ENCODE measurements at places on chromosomes 11 and 22. TPM values are rescaled to one million over a fixed set of nuclear protein-coding genes. Genes with fewer than 3 reads are reported as not detected.
A peak's percentile ranks its signal among the peaks of the same experiment; 100 is the strongest.

DNA sequence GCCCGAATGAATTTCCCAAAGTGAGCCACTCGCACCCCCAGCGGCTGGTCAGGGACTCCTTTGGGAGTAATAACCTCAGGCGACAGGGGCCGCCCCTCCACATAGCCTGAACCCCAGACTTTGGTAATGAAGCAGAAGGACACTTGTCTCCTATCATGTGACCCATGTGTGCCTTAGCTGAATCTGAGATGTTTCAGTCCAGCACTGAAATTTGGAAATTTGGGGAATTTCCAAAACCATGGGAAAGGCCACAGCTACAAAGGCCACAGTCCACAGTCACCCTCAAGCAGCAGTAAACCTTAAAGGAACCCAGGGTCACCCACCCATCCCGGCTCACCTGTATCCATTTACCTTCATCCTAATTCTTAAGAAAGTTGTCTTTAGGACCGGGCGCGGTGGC, 51.4 kb upstream of the FADD start:
- no peak for DNase-seq

DNA sequence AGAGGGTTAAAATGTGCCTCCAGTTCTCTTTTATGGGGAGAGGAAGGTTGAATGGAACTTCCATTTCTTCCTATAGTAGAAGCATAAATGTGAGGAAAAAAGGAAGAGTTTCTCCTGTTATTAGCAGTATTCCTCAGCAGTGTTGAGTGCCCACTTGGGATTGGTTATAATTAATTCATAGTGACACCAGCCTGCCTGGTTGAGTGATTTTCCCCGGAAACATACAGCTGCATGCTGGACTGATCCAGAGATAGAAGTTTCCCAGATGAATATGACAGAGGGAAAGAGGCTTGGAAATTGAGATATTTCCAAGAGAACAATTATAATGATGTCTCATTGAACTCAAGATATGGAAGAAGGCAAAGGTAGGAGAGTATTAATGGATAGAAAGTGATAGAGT, 28.3 kb downstream of the RAB39A start:
- no peak for DNase-seq

DNA sequence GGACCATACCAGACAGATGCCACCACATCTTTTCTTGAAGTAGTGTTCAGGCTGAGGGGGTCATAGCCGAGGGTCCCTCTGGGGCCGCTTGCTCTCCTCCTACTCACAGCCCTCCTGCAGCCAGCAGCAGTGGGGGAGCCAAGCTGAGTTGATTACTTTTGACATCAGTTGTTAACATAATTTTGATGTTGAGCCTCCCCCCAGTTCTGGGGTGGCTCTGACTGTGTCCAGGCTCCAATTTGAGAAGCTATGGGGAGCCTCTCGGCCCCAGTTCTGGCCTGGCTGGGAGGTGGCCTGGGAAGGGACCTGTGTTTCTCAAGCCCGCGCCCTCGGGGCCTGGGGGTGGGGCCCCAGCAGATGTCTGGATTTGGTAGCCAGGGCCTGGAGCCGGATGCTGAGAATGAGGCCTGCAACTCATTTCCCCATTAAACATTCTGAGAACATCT, 47.9 kb downstream of the KCNQ1OT1 start:
- no peak for DNase-seq

- DNase-seq = no peak
These were observed 280.5 kb downstream of the DDX10 start for GRCh38 chr11:108945341-108945740.

DNA sequence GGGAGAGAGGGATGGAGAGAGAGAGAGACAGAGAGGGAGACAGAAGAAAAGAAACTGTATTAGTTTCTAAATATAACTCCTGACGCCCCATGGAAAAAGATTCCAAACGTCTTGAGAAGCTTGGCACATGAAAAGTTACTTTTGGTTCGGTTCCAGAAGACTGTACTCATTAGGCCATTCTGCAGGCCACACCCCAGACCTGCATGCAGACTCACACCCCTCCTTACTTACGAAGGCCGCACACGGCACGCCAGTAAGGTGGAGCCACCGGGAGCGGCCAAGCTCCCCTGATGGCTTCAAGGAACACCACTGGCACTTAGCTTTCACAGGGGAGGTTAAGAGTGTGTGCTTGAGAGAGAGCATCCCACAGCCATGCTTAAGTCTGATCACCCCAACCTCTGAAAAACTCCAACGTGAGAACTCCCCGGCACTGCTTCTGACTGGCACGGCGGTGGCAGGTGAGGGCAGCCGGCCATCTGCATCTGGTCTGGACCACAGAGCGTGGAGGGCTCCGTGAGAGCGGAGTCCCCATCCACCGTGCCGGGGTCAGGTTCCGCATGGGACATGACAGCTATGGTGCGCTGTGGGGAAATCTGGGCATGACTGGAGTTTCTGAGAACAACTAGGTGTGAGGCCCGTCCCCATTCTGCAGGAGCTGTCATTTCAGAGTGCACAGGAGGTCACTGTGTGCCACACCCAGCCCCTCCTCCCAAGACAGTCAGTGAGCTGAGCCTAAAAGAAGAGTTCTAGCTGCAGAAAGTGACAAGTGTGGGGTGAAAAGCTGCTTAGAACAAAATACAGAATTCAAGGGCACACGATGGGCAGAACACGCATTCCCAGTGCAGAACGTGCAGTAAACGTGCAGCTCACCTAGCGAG, 62.4 kb downstream of the MYH9 start:
- DNase-seq = peak; percentile 87

DNA sequence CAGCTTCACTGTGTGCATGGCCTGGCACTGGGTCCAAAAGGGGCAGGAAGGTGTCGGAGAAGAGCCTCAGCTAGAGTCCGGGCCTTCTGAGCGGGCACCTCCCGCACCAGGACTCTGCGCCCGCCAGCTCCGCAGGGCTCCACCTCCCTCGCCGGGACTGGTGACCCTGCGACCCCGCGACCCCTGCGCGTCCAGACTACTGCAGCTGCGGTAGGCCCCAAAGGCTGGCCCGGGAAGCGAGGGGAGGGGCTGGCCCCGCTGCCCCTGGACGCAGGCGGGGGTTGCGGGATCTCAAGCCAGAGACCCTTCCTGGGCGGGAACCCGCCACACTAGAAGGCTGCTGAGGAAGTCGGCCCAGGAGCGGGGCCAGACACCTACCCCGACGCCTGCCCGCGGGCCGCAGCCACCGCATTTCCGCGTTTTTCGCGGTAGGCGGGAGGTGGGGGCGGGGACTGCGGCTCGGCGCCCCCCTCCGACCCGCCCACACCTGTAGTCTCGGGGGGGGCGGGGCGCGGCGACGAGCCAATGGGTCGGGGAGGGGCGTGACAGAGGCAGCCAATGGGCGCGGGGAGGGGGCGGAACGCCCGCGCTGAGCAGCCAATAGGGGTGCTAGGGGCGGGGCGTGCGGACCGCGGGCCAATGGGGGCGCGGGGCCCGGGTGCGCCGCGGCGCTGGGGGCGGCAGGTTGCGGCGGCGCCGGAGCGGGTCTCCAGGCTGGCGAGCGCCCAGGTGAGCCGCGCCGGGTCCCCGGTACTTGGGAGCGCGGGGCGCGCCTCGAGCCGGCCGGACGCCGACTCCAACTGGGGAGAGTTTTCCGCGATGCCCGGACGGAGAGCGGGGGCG, at the start of the genes LMNTD2 and RASSF7:
Gene LMNTD2, minus strand, starts transcription at position 434 of the 843 bp plus-strand sequence. Its CDS starts 22 bp downstream, at position 412.
Gene RASSF7, plus strand, starts transcription at position 666 of the 843 bp plus-strand sequence. CDS start 799 bp downstream, outside the sequence.
- peak; percentile 90 for DNase-seq

- no peak for DNase-seq
These were observed 169.0 kb downstream of the BUD13 start for GRCh38 chr11:116603728-116604323.

GRCh38 chr11:111736621-111737443, 29.4 kb downstream of the PPP2R1B start:
- DNase-seq = no peak

- DNase-seq = no peak
These were observed 449.7 kb upstream of the DDI1 start for GRCh38 chr11:103586756-103587155.

- no peak for DNase-seq
These were observed 2.6 kb downstream of the SYNGR1 start for GRCh38 chr22:39352306-39352891.

DNA sequence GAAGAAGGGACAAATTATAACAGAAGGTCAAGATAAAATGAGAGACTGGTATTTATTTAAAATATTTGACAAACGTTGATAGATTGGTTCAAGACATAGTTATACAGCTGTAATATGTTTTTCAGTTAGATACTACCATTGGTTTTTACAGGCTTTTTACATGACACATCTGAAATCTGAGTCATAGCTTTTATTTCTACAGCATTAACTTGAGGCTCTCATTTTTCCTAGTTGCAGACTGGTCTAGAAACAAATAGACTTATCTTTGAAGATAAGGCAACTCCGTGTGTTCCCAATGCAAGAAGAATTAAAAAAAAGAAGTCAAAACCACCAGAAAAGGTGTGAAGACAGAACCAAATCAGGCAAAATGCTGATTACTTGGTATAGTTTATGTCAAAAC, 31.3 kb downstream of the CEP57 start:
- DNase-seq = no peak

DNA sequence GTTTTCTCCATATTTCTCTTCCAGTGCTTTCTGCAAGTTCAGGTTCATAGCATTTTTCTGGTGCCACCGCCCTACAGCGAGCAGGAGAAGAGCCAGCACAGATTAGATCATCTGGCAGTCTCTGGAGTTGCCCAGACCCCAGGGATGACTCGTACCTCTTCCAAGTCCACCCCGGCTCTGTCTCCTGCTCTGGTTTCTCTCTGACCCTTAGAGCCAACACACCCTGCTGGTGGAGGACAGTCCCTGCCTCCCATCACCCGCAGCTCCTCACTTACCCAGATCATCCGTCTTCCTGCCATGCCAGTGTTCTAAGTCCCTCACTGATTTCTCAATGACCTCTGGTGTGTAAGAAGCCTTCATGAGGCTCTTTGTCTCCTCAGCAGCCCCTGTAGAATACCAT, 28.0 kb downstream of the TST start:
- DNase-seq = no peak

- DNase-seq = no peak
These were observed 3.4 kb upstream of the LDHC start for GRCh38 chr11:18408558-18409291.

GRCh38 chr11:15817001-15817400, 539.3 kb downstream of the SOX6 start:
- no peak for DNase-seq

DNA sequence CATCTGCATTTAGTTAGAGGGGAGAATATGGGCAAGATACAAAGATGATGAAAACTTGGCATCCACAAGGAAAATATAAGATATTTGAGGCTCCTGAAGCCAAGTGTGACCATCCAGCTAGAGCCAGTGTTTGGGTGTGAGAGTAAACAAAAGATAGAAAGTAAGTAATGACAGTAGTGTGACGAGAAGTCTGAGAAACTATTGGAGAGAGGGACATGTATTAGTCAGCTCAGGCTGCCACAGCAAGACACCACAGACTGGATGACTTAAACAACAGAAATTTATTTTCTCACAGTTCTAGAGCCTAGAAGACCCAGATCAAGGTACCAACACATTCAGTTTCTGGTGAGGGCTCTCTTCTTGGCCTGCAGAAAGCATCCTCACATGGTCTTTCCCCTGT, 6.4 kb upstream of the CCKBR start:
- no peak for DNase-seq

DNA sequence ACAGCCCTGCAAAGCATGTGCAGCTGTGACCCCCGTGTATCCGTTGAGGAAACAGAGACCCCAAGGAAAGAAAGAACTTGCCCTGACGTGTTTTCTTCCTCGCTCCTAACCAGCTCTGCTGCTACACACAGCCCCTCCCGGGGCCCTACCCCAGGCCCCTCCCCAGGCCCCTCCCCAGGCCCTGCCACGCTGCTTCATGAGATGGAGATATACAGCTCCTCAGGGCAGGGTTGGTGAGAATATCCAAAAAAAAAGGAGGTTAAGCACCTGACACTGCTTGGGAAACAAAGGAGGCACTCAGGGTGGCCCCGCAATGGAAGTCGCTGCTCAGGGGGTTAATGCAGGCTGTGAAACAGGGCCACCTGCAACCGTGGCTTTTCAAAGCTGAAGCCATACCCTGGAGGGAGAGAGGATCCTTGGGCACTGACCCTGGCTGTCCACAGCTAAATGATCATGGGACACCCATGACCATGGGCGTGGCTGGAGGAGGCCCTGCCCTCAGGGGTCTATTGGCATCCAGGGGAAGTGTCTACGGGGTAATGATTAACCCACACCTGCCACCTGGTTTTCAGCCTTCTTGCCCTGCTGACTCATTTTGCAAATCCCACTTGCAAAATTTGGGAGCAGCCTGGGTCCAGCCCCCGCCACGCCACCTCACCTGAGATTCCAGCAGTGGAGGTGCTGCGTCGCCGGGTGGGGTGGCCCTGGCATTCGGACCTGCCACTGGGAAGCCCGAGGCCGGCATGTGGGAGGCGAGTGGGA, 112.1 kb upstream of the ANO1 start:
- no peak for DNase-seq

GRCh38 chr11:68411501-68411991, 49.0 kb upstream of the PPP6R3 start:
- DNase-seq = peak; percentile 47

- no peak for DNase-seq
These were observed 64.7 kb downstream of the MTNR1B start for GRCh38 chr11:93034031-93034722.

GRCh38 chr22:36936362-36937116, 23.1 kb downstream of the CSF2RB start:
- DNase-seq = no peak

DNA sequence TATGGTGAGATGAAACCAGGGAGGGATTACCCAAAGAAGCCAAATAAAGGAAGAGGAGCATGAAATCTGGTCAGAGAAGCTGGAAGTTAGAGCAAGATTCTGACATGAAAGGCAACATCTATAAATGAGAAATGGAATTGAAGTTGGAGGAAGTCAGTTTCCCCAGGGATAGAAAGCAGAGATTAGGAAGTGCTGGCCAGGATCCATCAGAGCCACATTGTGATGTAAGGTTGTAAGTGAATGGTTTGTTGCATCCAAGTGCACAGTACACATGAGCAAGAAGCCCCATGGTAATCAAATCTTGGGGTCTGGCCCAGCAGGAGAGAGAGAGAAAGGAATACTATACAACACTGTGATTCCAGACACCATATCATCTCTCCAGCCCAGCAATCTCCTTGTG, 6.6 kb upstream of the NLRP10 start:
- no peak for DNase-seq

DNA sequence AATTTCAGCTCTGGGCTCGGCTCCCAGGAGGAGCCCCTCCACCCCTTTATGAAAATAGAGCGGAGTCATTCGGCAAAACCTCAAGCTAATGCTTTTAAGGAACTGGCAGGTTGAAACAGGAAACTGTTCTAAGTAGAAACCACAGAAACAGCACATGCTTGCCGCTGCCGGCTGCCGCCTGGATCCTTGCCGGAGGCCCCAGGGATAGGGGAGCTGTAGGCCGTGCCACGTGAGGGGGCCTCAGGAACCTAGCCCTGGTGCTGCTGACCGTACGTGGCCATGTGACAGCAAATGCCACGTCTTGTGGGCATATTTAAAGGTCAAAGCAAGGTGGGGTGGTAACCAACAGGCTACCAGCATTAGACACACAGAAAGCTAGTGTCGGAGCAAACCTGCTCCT, 77.9 kb upstream of the TIMP3 start:
- peak; percentile 85 for DNase-seq

GRCh38 chr22:32324505-32325415, 32.9 kb upstream of the RFPL3 start:
- DNase-seq = no peak

- DNase-seq = no peak
These were observed 63.4 kb downstream of the GRAMD1B start for GRCh38 chr11:123493349-123494063.

SLC25A18 gene
- 0.50 TPM for total RNA-seq

NRIP3 gene
- 0.56 TPM for total RNA-seq

SUSD2 gene
- total RNA-seq = 200 TPM

NNMT gene
- 162 TPM for total RNA-seq

KLHL35 gene
- total RNA-seq = 2.6 TPM

INS gene
- total RNA-seq = not detected

CYP2R1 gene
- total RNA-seq = 12.3 TPM

OR4A16 gene
- total RNA-seq = not detected

CCDC81 gene
- total RNA-seq = 4.8 TPM

CENPM gene
- total RNA-seq = 2.3 TPM

ANO9 gene
- total RNA-seq = 21.6 TPM
